ENCODE measurements at places on chromosomes 13 and 19. TPM values are rescaled to one million over a fixed set of nuclear protein-coding genes. Genes with fewer than 3 reads are reported as not detected.
A peak's percentile ranks its signal among the peaks of the same experiment; 100 is the strongest.

The CYP4F2 gene
- not detected for total RNA-seq

GRCh38 chr13:19604306-19604705 lies 29.2 kb upstream of the MPHOSPH8 start:
- DNase-seq, result no peak

DNA sequence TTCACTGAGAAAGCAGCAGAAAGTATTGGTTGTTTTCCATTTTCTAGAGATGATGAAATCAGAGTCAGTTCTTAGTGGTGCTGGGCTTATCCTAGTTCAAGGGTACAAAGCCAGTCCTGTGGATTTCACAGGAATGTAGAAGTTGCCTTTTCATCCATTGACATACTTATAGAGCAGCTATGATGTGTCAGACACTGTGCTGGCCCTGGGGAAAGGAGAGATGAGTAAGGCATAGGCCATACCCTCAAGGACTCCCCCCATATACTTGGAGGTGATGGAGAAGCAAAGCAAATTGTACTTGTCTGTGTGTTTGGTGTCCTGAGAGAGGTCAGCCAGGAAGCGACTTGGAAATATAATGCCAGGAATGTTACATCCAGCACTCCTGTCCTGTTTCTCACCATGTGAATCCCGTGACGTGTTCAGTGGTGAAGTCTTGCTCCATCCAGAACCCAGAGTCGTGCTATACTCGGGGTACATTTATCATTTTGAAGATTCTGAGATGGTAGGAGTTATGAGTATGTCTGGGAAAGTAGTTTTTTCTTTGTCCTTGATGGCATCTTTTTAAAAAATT lies 22.6 kb downstream of the ERCC5 start:
- no peak for DNase-seq

The UGGT2 gene
- total RNA-seq, result 25.6 TPM

DNA sequence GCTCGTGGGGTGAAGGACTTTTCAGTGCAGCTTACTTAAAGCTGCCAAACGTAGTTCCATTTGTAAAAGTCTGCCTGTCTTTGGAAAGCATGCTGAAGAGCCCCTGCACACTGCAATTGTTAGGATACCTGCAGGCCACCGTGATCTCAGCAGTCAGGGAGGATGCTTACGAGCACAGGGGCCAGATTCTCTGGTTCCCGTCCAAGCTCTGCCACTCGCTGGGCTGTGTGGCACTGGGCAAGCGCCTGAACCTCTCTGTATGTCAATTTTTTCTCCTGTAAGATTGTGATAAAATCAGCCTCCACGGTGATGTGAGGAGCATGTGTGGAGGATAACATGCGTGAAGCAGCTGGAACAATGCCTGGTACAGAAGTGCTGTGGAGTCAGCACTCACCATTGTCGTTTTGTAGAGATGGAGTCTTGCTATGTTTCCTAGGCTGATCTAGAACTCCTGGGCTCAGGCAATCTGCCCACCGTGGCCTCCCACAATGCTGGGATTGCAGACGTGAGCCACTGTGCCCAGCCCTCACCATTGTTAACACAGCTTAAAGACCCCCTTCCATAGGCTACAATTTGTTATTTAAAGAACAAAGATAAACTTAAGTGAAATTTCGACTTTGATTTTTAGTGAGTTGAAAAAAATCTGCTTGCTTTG lies 3.5 kb downstream of the ADPRHL1 start:
- DNase-seq, result no peak

DNA sequence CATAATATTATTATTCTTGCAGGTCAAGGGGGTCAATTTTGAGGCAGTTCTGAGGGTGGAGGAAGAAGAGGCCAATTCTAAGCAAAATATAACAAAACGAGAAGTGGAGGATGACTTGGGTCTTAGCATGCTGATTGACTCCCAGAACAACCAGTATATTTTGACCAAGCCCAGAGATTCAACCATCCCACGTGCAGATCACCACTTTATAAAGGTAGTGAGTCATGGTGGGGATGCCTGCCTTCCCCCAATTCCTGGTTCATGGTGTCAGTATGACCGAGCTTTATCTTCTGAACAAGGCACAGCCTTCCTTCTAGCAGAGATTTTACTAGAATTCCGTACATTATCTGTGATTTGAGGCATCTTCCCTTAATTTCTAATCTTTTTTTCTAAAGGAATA lies 9.4 kb upstream of the DCUN1D2 start:
- DNase-seq, result no peak

GRCh38 chr13:71939186-71939585 lies 72.2 kb upstream of the DACH1 start:
- DNase-seq, result no peak

GRCh38 chr13:97889803-97890202 lies 63.7 kb upstream of the IPO5 start:
- no peak for DNase-seq

The VSTM1 gene
- not detected for total RNA-seq

The SGCG gene
- total RNA-seq, result 123 TPM

The RBM26 gene
- 19.0 TPM for total RNA-seq

The ZNF665 gene
- 1.1 TPM for total RNA-seq

The STARD13 gene
- 23.3 TPM for total RNA-seq

DNA sequence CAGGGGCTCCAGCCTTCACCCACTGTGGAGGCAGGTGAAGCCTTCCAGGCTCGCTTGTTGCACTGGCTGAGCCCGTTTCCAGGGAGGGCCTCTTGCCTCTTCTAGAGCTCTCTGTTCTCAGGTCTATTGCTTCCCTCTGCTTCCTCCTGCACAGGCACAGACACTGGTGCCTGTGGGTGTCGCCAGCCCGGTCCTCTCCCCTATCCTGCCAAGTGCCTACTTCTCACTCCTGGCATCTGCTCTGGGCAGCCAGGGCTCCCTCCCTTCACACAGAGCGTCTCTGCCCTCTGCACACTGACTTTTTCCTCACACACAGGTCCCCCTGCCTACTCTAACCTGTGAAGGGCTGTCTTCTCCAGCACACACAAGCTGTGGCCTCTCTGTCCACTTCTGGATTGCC lies 60.3 kb downstream of the SLC7A9 start:
- no peak for DNase-seq

The ZNF568 gene
- 6.2 TPM for total RNA-seq

GRCh38 chr19:49660338-49660961 lies 5.2 kb downstream of the IRF3 start:
- DNase-seq, result no peak

DNA sequence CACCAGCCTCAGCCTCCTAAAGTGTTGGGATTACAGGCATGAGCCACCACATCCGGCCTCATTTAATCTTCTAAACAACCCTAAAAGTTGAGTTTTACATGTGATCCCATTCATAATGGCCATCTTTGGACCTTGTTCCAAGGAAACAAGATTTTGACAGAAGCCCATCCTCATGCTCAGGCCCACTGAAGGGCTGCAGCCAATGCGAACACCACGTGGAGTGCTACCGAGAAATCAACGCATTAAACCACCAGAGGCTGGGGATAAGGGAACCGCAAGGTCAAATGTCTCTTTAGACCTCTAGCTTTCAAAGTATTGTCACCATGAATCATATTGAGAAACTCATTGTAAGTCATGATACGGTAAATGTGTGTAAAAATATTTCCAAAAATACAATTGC lies 49.4 kb upstream of the DOCK9 start:
- DNase-seq, result no peak

DNA sequence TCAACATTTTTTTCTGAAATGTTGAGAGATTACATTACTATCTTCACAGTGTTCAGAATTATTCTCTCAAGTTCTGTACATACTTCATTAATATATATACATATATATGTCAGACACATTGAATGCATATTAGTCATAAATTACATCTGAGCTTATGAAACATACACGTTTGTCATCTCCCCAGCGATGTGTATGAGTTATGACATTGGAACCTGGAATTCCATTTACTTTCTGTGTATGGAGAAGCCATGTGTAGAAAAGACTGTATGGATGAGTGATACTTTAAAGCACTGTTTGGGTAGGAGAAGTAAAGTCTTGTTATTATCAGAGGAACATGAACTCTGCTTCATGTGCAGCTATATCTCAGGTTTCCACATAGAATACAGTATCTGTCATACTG lies 167.2 kb downstream of the FGF14 start:
- no peak for DNase-seq

GRCh38 chr13:78786459-78786858 lies 127.5 kb upstream of the OBI1 start:
- no peak for DNase-seq

GRCh38 chr19:54208784-54209057 lies 8.1 kb downstream of the RPS9 start:
- no peak for DNase-seq

DNA sequence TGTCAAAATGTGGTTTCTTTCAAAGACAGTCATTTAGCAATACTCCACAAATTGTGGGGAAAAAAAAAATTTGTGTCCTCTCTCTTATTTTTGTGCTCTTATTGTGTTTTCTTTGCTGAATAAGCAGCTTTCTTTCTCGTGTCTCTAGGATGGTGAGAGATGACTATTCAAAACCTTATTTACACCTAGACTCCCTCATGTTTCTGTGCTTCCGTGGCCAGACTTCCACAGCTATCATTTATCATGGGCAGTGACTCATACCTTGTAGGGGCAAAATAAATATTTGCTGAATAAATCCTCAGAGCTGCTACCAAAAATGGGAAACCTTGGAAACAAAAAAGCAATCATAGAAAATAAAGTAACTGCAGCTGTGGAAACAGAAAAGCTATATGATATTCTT lies 204.9 kb upstream of the MIR17HG start:
- no peak for DNase-seq

DNA sequence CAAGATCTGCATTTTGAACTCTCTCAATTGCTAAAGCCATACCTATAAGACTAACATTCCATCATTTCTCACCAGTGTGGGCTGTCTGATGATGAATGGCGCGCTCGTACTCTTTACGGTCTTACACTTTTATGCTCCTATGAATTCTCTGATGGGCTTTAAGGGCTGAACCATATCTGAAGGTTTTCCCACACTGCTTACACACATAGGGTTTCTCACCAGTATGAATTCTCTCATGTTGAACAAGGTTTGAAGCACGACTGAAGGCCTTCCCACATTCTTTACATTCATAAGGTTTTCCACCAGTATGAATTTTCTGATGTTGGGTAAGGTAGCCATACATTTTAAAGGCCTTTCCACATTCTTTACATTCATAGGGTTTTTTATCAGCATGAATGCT lies 18.8 kb upstream of the ZNF607 start:
- no peak for DNase-seq

The THSD1 gene
- 7.3 TPM for total RNA-seq

GRCh38 chr13:73073050-73073449 lies 14.2 kb downstream of the KLF5 start:
- DNase-seq, result no peak

DNA sequence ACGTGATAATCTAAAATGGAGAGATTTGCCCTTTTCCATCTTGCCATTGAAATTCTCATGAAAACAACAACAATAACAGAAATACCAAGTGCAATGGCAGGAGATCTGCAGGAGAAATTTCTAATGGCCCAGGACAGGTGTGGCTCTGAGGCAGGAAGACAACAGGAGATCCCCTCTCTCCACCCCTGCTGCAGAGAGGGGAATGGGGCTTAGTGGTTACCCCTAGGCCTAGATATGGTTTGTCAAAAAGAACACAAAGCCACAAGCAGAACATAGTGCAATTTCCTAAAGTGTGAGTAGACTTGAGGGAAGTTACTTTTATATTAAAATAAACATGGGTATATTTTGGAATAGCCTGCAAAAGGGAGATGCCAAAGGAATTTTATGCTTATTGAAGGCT lies 369.5 kb downstream of the KCNRG start:
- no peak for DNase-seq

The SLC6A16 gene
- total RNA-seq, result 0.56 TPM

- DNase-seq, result no peak
These were observed 1294.3 kb upstream of the ATXN8OS start for GRCh38 chr13:68813180-68813796.

- no peak for DNase-seq
These were observed 10.1 kb downstream of the DNMT1 start for GRCh38 chr19:10184636-10185035.

The LPAR6 gene
- total RNA-seq, result 6.1 TPM

The FAM216B gene
- 23.5 TPM for total RNA-seq

The MBD3L2 gene
- not detected for total RNA-seq

DNA sequence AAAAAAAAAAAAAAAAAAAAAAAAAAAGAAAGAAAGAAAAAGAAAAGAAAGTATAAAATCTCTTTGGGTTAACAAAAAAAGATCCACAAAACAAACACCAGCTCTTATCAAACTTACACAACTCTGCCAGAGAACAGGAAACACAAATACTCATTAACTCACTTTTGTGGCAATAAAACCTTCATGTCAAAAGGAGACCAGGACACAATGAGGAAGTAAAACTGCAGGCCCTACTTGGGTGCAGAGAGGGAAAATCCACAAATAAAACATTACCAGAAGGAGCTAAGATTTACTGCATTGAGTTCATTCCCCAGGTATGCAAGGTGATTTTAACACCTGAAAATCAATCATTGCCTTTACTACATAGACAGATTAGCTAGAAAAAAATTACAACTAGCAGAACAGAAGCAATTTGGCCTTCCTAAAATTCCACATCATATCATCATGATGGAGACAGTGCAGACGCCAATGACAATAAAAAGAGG lies 9.6 kb upstream of the CEACAM5 start:
- no peak for DNase-seq

- no peak for DNase-seq
These were observed 20.8 kb upstream of the ZNF429 start for GRCh38 chr19:21484631-21485030.

- DNase-seq, result no peak
These were observed 2.6 kb downstream of the HMG20B start for GRCh38 chr19:3575260-3575741.

GRCh38 chr13:40236566-40237168 lies 429.8 kb downstream of the FOXO1 start:
- DNase-seq, result peak; percentile 89

The AMH gene
- not detected for total RNA-seq

DNA sequence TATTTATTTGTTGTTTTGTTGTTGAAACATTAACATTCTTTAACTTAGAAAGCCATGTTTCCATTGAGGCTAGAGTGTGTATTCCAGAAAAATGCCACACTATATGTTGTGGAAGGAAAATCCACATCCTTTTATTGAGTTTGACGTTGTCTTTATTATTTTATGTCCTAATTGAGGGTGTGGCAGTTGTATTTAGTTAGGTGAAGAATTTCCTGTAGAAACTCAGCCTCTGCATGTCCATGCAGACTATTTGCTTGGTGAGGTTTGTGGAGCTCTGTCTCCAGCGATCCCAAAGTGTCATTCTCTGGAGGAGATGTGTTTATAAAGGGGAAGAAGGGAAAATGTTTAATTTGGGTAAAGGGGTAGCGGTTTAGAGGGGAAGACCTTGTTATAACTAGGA lies 46.6 kb downstream of the AKAP11 start:
- no peak for DNase-seq

The KIR3DL1 gene
- not detected for total RNA-seq

- DNase-seq, result peak; percentile 71
These were observed 10.0 kb upstream of the SPC24 start for GRCh38 chr19:11165486-11166030.

Measured in right atrium auricular region (tissue), 2 donors.